Epithelial cell of esophagus (primary cell): ENCODE measurements at places on chromosomes 7 and 10.

DNA sequence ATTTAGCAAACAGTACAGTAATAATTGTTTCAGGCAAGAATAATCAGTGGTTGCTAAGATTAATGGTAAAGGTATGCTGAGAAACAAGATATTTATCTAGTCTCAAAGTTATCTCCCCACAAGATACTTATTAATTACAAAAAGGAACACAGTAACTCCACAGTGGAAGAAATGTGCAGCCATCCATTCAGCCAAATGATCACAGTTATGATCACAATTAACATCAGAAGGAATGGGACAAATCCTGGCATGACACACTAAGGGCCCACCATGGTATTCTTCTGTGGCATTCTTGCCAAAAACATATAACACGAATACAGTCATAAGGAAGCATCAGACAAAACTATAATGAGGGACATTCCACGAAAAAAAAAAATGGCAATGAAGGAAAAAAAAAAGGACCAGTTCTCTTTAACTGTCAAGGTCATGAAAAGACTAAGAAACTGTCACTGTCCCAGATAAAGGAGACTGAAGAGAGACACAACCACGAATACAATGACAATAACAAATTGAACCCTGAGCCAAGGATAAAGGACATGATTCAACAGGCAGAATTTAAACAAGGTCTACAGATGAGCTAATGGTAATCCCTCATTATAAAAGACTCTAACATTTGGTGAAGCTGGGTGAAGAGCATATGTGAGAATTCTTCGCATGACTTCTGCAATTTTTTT is 20.9 kb downstream of the NUDCD3 start:
- no peak for DNase-seq

DNA sequence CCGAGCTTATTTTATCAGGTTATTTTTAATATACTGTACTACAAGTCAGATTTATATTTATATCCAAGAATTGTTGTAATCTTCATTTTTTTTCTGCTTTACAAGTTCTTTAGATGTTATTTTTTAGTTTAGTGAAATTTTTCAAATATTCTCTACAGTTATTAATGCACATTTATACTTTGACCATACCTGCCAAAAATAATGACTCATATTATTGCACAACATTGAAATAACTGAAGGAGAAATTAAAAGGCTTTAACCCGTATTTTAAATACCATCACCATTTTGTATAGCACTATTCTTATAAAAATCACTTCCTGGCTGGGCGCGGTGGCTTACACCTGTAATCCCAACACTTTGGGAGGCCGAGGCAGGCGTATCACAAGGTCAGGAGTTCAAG is 278.5 kb downstream of the BICC1 start:
- DNase-seq: peak; percentile 57

DNA sequence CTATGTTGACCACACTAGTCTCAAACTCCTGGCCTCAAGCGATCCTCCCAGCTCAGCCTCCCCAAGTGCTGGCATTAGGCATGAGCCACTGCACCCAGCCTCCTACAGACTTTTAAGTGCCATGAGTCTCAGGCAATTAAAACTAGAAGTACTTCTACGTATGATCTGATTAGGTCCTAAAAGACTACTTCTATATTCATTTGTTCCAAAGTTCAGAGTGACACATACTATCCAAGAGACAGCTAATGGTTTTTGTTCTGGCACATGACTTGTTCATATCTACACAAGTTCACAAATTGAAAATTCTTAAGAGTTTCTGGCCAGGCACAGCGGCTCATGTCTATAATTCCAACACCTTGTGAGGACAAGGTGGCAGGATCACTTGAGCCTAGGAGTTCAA is 11.7 kb downstream of the ARHGAP19 start:
- no peak for DNase-seq

DNA sequence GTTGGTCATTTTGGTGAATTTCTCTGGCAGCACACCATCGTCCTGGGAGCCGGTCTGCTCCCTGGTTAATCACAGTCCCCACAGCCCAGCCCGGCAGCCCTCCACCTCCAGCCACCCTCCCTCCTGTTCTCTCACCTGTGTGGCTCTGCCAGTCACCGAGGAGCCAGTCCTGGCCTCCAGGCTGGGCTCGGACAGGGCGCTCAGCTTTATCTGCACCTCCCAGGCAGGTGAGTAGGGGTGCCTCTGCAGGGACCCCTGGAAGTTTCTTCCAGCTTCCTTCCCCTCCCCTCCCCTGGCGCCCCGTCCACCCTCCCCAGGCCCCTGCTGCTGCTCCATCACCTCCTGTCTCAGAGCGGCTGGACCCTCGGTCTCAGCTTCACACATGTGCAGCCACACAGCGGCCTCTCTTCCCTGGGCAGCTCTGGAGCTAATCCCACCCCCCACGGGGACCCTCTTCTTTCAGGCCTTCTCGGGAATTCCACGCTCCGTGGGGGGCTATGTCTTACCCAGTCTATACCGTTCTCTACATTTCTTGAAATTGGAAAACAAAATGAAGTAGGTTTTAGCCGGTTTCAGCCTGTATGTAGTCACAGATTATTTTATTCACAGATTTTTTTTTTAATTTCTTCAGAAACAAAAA is 213.9 kb upstream of the PPP2R2D start:
- DNase-seq: no peak

DNA sequence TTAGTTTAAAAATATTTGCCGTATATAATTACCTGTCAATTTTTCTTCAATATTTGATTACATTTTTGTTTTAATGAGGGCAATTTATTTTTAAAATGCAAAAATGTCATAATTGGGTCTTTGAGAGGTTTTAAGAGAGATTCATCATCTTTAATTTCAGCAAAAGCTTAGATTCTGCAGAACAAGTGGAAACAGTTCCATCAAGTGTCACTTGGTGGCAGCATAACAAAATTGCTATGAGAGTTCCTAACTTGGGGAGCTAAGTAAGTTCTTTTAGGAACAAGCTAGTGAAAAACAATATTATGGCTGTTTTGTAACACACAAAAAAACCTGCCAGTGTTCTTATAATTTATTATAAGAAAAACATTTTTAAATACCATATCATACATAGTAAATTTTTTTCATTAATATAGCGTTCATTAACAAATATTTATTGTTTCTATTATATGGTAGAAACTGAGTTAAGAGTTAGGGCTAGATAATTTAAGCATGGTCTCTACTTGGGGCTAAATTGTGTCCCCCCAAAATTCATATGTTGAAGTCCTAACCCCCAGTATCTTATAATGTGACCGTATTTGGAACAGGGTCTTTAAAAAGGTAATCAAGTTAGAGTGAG is 155.2 kb downstream of the MAGI2 start:
- peak; percentile 72 for DNase-seq
